ENCODE measurements at places on chromosomes 2 and 18. TPM values are rescaled to one million over a fixed set of nuclear protein-coding genes. Genes with fewer than 3 reads are reported as not detected.

The UPP2 gene
- total RNA-seq: not detected

The SERPINB12 gene
- not detected for total RNA-seq

The ATIC gene
- total RNA-seq: 41.0 TPM

- DNase-seq: no peak
Measured at GRCh38 chr2:59566739-59567138, 986.7 kb downstream of the BCL11A start.

The RGPD3 gene
- not detected for total RNA-seq

The GATA6 gene
- 28.7 TPM for total RNA-seq

GRCh38 chr2:150876251-150876950, 385.3 kb downstream of the RBM43 start:
- no peak for DNase-seq

DNA sequence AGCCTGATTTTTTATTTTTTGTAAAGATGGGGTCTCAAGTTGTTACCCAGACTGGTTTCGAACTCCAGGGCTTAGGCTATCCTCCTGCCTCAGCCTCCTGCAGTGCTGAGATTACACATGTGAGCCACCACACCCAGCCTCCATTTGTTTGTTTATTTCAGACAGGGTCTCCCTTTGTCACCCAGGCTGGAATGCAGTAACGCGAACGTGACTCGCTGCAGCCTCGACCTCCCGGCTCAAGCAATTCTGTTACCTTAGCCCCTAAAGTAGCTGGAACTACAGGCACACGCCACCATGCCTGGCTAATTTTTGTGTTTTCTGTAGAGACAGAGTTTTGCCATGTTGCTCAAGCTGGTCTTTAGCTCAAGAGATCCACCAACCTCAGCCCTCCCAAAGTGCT, 27.2 kb downstream of the UBXN4 start:
- no peak for DNase-seq

DNA sequence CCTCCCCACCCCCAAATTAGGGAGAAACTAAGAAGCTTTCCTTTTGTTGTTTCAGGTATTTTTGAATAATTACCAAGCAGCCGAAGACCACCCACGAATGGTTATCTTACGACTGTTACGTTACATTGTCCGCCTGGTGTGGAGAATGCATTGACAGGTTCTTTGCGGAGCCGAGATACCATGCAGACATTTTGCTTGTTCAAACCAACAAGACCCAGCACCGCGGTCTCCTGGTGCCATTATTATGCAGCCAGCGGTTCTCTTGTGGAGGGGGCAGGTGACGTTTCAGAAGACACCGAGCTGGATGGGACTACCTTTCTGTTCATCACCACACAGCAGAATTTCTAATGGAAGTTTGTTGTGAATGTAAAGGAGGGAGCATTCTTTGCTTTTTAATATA, 43.4 kb downstream of the BCL2L11 start:
- DNase-seq: no peak

The POTEI gene
- 0.26 TPM for total RNA-seq

DNA sequence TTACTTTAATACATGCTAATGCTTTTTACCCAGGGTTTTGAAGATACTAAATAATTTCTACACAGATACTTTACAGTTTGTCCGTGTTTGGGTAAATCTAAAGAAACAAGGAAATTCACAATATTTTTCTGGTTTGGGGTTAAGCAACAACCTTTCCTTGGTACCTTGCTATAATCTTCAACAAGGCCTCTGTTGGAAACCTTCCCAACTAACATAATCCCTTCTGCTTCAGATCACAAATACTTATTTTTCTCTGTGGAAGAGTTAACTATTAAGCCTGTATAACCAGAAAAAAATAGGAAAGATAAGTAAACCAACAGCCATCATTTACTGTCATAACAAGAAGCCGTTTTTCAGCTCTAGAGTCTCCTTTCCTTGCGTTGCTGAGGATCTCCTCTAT, 15.0 kb downstream of the FEZ2 start:
- DNase-seq: no peak

The CRYGD gene
- total RNA-seq: not detected
